Fibroblast of skin of left quadriceps (primary cell): ENCODE measurements at places on chromosomes 12 and 14.

DNA sequence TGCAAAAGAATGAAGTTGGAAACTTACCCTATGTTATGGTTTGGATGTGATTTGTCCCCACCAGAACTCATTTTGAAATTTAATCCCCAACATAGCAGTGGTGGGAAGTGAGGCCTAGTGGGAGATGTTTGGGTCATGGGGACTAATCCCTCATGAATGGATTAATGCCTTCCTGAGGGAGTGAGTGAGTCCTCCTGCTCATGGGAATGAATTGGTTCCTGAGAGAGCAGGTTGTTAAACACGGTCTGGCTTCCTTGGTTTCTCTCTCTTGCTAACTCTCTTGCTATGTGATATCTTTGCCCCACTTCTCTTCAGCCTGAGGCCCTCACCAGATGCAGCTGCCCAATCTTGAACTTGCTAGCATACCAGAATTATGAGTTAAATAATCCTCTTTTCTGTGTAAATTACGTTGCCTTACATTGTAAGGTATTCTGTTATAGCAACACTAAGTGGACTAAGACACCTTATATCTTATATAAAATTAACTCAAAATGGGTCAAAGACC, 22.2 kb upstream of the CCDC91 start:
- no peak for DNase-seq

DNA sequence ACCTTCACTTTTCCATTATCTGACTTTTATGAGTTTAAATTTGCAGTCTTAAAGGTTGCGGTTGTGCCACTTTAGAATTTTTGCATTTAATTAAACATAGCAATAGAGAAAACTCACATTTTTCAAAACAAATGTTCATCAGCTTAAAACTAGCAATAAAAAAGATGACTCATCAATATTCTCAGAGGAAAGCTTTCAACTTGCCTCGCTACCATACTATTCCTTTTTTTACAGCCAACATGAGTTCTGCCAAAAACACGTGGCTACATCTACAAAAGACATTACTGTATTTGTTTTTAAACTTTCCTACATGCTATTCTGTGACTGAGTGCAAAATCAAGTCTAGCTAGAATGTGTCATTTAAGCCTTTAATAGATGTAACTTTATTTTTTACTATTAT, 497.1 kb downstream of the RPS29 start:
- DNase-seq = peak; percentile 9

DNA sequence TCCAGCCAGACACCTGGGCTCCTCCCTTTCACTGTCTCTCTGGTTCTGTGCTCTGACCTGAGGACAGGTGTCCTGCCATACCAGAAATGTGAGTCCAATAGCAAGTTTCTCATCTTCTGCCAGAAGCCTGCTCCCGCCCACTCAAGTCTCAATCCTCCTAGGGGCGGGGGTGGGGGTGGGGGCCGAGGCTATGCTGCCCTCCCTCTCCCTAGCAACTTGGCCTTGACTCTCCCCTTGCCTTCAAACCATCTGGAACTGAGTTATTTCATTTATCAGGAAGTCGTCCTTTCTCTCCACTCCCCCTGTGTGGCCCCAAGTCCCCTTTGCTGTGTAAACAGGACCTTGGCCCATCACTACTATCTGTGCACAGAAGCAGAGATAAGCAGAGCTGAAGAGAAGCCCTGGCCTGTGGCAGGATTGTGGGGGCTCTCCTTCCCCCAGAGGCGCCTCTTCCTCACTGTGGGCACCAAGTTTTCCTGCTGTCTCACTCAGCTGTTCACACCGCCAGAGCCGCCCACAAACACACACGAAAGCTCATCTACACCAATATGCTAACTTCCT, 117.1 kb downstream of the DPF3 start:
- DNase-seq = no peak

GRCh38 chr12:57001448-57001906, 4.9 kb downstream of the ZBTB39 start:
- no peak for DNase-seq

- no peak for DNase-seq
Measured at GRCh38 chr14:69378274-69378673, 19.8 kb downstream of the ERH start.

DNA sequence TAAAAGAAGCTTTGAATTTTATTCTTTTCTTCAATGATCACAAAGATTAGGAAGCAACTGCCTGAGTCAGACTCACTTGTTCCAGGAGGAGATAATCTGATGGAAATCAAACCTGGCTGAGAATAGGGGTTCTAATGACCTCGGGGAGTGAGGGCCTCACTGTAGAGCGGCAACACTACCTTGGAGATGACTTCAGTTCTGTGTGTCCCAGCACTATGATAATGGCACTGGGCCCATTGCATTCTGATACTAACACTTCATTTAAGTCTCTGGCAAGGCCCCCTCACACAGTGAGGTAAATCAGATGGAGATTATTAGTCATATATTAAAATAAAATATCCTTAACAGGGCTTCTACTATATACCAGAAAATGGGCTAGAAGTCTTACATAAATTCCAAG, 233.3 kb upstream of the EGLN3 start:
- DNase-seq = no peak

DNA sequence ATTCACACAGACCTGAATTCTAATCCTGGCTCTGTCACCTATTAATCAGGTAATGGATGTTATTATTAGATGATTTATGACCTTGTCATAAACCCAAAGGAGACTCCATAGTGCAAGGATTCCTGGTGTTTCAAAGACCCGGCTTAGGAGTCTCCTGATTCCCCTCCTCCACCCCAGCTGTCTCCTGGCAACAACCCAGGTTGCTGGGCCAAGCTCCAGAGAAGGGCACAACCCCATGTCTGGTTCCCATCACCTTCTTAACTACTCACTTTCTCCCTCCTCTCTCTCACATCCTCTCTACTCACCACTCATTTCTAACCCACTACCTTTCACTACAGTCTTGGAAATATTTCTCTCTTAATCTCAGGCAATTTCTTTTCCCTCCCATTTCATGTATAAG, 41.6 kb downstream of the RHOJ start:
- no peak for DNase-seq

- DNase-seq = no peak
Measured at GRCh38 chr14:95645389-95645996, 40.7 kb upstream of the TCL1B start.

- DNase-seq = no peak
Measured at GRCh38 chr12:45338272-45338671, 122.4 kb downstream of the ANO6 start.

DNA sequence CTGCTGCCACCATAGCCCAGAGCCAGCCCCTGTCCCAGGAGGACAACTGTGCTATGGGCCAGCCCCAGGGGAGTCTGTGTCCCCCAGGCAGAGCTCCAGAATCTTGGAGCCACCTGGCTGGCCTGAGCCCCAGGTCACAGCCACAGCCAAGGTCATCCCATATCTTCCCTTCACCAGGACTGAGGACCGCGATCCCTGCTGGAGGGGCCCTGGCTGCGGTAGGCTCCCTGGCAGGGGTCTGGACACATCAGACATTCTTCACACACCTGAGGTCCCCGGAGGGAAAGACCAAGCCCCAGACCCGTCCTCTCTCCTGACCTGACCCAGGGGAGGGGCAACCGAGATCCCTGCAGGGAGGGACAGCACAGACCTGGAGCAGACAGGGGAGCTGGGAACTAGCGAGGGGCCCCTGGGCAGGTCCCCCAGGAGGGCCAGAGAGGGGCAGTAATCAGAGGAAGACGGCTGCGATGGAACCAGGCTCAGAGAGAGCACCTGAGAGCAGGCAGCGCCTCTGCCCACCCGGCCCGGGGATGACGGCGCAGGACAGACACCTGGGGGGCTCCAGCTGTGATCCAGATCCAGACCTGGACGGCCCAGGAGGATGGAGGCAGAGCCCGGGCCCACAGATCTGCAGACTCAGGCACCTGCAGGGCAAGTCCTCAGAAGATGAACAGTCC, 103.2 kb upstream of the EIF5 start:
- DNase-seq = no peak

DNA sequence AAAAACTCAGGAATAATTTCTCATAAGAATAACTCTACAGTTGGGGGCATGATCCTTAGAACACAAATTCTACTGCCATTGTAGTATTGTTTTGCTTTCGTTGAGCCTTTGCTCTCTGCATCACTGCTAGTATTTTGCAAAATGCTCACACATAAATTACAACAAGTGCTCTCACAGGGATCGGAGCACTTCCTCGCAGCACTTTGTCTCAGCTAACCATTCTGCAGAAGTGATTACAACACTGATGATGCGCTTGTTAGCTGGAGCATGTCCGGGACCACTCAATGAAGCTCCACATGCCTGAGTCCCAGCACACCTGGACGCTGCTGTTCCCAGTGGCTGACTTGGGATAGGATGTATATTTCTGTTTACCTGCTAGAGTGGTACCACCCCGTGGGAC, 31.6 kb downstream of the MOAP1 start:
- DNase-seq = no peak

DNA sequence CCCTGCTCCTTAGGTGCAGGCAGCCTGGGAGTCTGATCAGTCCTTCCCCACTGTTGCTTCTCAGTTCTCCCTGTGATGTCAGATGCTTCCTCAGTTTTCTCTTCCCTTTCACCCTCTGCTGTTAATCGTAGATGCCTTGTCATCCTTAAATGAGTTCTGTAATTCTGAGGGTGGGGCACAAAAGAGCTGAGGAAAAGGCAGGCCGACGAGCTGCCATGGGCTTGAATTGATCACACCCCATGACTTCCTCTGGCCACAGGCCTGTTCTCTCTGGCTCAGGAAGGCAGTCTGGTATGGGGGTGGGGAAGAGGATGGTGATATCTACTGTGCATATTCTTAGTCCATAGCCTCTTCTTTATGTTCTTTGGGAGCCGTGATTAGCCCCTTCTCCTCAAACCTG, 5.2 kb upstream of the AP1G2 start:
- DNase-seq = no peak

- DNase-seq = no peak
Measured at GRCh38 chr12:32034045-32034444, 72.6 kb upstream of the BICD1 start.

DNA sequence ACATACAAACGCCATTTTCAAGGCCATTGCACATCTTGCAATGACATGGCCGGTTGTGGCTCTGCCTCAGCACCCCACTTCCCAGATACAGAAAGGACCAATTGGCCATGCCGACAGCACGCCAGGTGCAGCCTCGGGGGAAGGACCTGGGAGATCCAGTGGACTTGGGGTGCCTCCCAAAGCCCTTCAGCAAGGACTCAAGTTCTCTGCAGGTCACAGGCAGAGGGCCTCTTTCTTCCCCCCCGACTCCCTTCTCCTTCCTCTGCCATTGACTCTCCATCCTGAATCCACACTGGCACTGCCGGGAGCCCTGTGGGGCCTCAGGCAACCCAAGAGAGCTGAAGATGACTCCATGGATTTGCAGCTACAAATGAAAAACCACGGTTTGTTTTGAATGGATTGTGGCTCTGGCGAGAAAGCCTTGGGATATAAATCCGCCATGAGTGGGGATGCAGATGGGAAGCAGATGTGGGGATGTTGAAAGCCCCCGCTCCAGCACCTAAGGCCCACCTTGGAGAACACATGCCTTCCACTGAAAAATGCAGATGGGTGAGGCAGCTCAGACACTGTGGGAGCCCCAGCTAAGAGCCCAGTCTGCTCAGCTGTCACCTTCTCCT, 35.1 kb upstream of the LTBP2 start:
- DNase-seq = peak; percentile 69

GRCh38 chr14:70027785-70028428, 148.7 kb downstream of the SMOC1 start:
- DNase-seq = no peak

DNA sequence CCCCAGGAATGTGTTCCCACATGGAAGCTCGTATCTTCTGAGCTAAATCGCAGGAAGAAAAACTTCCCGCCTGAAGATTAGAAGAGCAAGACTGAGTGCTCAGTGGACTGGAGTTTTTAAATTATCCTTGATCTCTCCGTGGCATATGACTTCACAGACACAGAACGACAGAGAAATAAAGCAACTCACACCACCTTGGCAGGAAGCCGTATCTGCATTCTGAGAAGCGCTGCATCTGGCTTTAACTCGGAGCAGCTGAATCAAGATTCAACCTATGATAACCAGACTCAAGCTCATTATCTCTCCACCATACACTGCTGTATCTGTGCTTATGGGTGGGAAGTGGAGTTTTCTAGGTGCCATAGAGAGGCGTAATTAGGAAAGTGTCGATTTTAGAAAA, 1482.7 kb downstream of the AACS start:
- DNase-seq = no peak

GRCh38 chr12:3035171-3035570, 42.0 kb upstream of the TSPAN9 start:
- no peak for DNase-seq

DNA sequence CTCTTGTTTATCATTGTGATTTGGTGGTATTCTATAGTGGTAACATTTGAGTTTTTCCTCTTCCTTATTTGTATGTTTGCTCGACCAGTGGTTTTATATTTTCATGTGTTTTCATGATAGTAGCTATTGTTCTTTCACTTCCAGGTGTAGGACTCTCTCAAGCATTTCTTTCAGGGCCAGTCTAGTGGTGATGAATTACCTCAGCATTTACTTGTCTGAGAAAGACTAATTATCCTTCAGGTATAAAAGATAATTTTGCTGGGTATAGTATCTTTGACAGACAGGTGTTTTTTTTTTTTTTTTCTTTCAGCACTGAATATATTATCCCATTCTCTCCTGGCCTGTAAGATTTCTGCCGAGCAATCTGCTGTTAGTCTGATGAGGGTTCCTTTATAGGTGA, 35.0 kb upstream of the CCND2 start:
- DNase-seq = no peak

DNA sequence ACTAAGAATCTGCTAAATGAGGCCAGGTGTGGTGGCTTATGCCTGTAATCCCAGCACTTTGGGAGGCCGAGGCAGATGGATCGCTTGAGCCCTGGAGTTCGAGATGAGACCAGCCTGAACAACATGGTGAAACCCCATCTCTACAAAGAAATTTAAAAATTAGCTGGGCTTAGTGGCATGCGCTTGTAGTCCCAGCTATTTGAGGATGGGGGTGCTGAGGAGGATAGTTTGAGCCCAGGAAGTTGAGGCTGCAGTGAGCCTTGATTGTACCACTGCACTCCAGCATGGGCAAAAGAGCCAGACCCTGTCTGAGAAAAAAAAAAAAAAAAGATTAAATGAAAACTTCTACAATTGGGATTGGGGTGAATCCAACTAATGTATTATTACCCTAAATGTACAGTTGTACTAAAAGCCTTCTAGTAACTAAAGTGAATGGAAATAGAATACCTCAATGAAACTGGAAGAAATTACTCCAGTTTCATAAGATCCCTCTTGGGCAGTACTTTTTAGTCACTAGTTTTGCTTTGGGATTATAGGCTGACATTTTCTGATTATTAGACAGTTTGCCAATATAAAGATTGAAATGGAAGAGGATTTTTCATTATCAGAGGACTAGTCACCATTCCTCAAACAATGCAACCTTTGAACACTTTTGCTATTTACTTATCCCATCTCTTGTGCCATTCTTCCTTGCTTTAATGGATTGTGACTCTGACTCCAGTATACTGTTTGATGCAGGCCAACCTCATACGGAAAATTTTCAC, 14.3 kb downstream of the COCH start:
- no peak for DNase-seq

DNA sequence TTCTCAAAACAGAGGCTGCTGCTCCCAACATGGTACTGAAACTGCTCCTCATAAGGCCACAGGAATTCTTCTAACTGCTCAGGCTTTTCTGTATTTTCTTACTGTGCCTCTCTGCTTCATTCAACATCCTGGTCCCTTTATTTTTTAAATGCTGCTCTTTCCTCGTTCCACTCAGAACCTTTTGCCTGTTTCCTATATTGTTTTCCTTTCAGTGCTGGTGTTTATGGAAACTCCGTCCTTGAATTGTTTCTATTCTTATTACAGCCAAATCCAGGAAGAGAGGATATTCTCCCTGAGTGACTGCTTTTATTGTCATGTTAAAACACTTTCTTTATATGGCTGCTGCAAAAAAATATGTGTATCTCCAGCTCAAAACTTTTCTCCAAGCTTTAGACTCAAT, 173.0 kb upstream of the E2F7 start:
- no peak for DNase-seq
